ENCODE measurements at places on chromosomes 11 and 22. TPM values are rescaled to one million over a fixed set of nuclear protein-coding genes. Genes with fewer than 3 reads are reported as not detected.

NLRX1 gene
- 10.9 TPM for total RNA-seq

GP1BB gene
- 2.6 TPM for total RNA-seq

CTSW gene
- 0.07 TPM for total RNA-seq

SYT7 gene
- 0.93 TPM for total RNA-seq

UBQLNL gene
- not detected for total RNA-seq
